ENCODE measurements at places on chromosomes 11 and 22.
A peak's percentile ranks its signal among the peaks of the same experiment; 100 is the strongest.

GRCh38 chr22:43433451-43434274 lies 21.8 kb downstream of the MPPED1 start:
- DNase-seq: no peak

DNA sequence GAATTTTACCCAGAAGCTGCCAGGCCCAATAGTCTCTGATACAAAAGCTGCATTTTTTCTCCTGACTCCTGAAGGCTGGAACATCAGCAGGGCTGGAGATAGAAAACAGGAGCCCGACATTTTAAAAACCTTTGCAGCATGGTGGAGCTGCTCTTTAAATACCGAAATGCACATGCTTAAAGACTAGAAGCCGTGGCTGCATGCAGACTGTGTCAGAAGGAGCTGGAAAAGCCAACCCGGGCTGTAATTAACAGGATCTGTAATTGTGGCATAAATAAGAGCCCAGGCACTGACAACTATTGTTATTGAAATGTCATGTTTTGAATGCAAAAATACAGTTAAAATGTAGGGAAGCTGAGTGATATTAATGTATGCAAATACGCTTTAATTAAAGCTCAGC lies 304.9 kb upstream of the PLET1 start:
- DNase-seq: no peak

GRCh38 chr11:22467248-22467647 lies 129.1 kb downstream of the SLC17A6 start:
- no peak for DNase-seq

DNA sequence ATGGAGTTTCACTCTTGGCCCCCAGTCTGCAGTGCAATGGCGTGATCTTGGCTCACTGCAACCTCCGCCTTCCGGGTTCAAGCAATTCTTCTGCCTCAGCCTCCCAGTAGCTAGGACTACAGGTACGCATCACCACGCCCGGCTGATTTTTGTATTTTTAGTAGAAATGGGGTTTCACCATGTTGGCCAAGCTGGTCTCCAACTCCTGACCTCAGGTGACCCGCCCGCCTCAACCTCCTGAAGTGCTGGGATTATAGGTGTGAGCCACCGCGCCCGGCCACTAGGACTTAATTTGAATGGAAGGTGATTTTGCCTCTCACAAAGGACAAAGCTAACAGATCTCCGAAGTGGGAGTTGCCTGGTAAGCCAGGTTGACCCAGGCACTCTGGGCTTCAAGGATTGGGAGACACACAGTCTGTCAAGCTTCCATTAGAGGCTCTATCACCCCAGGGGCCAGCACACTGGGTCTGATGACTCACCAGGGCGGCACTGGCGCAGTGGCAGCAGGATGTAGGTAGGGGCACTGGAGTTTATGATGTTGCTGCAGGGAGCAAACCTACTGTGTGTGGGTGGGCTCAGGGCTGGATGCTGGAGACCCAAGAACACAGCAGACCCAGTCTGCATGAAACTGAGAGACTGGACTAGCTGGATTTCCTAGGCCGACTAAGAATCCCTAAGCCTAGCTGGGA lies 17.8 kb upstream of the KCTD14 start:
- DNase-seq: no peak

DNA sequence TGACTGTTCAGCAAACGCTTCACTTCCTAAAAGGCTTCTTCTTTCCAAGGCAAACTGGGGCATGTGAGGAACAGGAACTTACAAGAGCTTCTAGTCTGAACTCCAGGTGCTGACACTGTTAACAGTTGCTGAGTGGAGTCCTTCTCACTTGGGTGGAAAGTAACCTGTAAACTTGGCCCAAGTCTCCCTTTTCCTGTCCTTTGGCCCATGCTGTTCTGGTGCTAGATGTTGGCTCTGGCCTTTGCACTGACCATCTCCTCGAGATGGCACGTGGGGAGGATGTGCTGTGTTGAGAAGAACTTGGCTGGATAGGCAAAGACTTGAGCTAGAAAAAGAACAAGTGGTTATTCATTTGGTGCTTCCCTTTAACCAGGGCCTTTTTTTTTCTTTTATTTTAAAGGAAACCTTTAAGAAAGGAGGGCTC lies 53.6 kb downstream of the PTPRJ start:
- DNase-seq: no peak

DNA sequence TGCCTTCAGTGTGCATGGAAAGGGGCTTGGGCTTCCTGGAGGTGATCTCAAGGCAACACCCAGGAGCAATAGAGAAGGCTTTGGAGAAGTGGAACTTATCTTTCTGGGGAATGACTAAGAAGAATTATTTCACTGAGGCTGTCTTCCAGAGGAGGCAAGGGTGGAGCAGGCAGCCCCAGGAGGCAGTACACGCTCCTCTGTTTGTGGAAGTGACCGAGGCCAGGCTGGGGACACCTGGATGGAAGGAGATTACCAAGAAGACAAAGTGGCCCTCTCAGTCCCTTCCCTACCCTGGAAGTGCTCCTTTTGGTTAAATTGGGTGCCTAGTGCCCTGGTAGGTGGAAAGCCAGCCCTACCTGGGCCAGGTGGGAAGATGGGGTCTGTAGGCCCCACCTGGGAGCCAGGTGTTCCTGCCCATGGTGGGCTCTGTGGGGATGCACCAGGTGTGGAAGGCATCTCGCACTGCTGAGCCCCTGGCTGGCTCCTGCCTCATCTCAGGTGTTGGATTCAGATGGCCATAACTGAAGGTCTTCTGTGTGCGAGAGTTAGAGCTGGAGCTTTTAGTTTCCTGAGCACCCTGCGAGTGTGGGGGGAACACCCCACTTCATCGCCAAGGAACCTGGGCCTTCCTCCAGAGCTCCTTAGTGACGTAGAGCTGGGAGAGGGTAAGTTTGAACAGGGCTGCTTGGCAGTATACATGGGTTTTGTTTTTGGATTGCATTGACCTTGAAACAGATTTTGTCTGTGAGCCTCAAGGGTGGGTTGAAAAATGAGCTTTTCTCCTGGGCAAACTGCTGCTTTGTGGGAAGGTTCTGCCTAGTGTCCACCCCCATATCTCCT lies 46.1 kb downstream of the MICAL2 start:
- no peak for DNase-seq

DNA sequence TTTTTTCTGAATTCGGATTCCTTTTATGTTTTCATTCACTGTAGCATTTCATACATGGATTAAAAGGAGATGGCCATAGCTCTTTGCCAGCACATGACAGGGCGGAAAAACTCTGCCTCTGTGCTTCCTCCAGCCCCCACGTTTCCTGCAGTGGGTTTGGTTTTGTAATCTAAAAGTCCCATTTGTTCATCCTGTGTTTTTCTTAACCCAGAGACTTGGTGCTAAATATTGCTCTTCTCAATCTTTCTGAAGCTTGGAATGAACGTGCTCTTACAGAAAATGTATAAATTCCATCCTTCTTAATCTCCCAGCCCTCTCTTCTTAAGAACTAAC lies 89.9 kb downstream of the PPP6R3 start:
- no peak for DNase-seq

GRCh38 chr11:67639438-67639859 lies at the start of gene TBX10:
TSS of gene TBX10 (minus strand) at chr11:67639763. CDS start at chr11:67639472, 291 bp downstream.
- no peak for DNase-seq

DNA sequence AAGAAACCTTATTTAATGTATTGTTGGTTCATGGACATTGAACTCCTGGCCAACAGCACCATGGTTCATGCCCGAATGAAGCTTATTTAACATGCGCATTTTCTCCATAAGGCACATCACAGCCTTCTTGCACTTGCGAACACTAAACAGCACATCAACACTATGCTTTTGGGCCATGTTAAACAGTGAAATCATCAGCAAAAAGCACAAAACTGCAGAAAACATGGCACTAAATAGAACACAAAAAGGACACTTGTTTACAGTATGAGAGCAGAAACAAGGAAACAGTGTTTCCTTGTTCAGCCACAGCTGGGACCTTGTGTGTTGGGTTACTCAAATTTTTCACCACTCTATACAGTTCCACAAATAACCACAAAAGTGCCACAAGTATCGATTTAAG lies 122.3 kb downstream of the MSANTD4 start:
- no peak for DNase-seq

DNA sequence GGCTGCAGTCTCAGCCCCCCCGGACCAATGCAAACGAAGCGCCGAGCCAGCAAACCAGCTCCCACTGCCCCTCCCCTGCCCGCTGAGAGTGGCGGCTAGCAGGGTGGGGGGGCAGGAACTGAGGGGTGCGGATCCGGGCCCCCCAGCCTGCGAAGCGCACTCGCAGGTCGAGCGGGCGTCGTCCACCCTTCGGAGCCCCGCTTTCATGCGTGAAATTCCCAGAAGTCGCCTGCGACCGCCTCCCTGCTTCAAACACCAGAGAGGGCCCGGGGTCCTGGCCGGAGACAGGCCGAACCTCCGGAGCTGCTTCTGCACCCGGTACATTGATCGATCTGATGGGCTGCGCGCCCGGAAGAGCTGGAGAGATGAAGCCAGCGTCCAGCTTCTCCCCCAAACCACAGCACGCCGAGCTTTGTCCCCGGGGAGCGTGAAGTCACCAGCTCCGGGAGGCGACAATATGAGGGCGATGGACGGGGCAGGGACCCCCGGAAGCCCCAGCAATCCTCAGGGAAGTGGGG lies 646 bp upstream of the PATZ1 start:
- no peak for DNase-seq

DNA sequence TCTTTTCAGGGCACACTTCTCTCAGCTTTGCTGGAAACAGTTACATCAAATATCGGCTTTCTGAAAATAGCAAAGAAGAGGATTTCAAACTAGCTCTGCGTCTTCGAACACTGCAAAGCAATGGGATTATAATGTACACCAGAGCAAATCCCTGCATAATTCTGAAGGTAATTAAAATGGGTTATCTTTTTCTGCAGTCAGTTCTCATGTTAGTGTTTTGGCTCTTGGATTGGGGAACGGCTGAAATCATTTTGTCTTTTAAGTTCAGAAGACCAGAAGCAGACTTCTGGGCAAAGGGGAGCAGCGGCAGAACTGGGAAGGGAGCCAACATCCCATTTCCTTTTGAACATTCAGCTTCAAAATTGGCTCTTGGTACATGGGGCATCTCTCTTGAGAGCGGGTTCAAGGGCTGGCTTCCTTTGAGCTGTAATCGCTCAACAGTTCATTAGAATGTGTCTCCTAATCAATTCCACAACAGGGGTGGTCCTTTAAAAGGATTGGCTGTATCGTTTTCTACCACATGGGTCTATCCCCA lies 110.2 kb upstream of the MTNR1B start:
- DNase-seq: no peak

DNA sequence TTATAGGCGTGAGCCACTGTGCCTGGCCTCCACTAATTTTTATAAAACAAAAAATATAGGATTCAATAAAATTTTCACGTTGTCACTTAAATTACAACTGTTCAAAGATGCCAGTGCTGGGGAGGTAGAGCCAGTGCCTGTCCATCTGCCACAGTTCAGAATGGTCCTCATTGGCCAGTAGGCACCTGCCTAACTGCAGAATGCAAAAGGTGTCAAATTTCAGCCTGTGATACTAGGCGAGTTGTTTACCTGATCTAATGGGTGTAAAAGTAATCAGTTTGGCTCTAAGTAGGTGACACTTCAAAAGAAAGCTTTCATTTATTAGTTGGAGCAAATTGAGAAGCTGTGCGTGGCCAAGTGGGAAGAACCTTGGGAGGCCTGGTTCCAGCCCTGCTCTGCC lies 2.4 kb downstream of the SMARCB1 start:
- DNase-seq: no peak

DNA sequence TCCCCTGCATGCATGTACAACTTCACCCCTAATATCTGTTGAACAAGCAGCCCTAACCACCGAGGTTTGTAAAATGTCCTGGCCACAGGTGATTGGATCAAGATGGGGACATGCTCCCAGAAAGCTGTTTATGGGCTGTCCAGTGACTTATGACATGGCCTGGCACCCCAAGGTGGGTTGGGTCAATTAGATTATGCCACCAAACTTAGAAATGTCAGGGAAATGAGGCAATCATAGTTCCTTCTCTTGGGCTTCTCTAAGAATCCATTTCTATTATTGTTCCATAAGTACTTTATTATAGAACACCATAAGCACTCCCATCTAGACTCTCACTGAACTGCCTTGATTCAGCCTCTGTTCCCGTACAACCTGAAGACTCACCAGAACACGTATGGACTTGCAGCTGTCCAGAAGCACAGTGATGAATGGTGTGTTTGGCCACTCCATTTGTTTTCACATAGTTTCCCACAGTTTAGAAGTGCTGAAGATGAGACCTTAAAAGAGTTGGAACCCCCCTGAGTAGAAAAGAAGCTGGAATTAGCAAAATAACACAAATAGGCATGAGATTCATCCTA lies 45.5 kb upstream of the OLFML1 start:
- DNase-seq: no peak

GRCh38 chr11:65298655-65299179 lies 15.9 kb upstream of the CDC42EP2 start:
- DNase-seq: no peak

GRCh38 chr22:38051900-38052862 lies 5.0 kb upstream of the PICK1 start:
- peak; percentile 77 for DNase-seq

- no peak for DNase-seq
These were observed 336.0 kb downstream of the SHANK2 start for GRCh38 chr11:70916351-70916750.

DNA sequence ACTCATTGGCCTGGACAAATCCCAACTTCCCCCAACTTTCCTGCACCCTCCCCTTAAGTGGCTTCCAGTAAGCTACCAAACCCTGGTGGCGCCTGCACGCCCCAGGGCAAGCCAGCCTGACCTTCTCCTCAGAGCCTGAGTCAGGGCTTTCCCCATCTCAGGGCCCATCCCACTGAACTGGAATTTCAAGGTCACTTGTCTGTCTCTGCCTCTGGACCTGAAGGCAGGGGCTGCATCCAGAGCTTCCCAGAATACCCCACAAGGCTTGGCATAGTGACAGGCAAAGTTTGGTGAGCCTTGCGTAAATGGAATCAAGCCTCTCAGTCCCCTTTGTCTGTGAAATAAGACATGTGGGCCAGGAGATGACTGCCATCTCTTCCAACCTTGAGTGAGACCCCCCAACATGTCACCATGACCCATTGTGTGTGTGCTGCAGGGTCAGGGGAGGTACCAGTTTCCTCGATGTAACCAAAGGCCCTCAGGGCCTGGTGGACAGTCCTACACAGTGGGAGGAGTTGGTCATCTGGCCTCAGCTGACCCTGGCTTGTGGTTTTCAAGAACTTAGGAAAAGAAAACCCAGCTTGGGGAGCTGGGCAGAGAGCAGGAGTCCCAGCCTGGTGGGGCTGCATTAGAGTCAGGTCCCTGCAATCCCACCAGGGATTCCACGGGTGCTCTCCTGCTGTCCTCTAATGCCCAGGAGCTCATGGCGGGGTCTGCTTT lies 8.9 kb downstream of the ALX4 start:
- DNase-seq: no peak

- DNase-seq: no peak
These were observed 10.2 kb upstream of the LDHA start for GRCh38 chr11:18384157-18384641.

DNA sequence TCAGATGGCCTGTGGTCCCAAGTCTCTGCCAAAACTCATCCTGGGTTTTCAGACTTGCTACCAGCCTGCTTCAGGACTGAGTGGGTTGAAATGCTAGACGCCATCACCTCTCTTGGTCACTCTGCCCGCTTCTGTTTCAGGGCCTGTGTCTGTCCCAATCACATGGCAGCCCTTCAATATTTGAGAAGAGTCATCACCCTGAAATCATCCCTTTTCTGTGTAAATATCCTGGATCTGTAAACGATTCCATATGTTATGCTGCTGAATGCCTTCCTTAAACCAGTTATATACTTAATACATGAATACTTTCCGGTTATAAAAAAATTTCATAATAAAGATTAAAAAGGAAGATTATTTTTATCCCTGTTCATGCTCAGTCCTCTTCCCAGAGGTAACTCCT lies 39.8 kb upstream of the TLCD5 start:
- no peak for DNase-seq

GRCh38 chr11:115349335-115350017 lies 154.7 kb downstream of the CADM1 start:
- no peak for DNase-seq
